ENCODE measurements at places on chromosomes 7 and 10.

DNA sequence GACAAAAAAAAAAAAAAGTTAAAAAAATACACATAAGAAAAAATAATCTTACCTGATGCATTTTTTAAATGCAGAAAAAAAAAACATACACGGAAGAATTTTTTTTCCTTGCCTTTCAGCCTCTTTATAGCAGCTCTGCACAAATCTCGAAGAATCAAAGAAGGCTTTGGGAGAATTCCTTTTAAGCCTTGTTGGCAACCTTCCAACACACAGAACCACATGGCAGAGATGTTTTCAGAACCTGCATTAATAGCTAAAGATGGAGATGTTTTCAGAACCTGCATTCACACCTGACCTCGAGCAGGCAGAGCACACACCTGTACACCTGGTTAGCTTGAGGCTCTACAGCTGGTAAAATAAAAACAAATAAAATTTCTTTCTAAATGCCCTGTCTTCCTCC, 65.6 kb downstream of the DOCK4 start:
- no peak for DNase-seq

DNA sequence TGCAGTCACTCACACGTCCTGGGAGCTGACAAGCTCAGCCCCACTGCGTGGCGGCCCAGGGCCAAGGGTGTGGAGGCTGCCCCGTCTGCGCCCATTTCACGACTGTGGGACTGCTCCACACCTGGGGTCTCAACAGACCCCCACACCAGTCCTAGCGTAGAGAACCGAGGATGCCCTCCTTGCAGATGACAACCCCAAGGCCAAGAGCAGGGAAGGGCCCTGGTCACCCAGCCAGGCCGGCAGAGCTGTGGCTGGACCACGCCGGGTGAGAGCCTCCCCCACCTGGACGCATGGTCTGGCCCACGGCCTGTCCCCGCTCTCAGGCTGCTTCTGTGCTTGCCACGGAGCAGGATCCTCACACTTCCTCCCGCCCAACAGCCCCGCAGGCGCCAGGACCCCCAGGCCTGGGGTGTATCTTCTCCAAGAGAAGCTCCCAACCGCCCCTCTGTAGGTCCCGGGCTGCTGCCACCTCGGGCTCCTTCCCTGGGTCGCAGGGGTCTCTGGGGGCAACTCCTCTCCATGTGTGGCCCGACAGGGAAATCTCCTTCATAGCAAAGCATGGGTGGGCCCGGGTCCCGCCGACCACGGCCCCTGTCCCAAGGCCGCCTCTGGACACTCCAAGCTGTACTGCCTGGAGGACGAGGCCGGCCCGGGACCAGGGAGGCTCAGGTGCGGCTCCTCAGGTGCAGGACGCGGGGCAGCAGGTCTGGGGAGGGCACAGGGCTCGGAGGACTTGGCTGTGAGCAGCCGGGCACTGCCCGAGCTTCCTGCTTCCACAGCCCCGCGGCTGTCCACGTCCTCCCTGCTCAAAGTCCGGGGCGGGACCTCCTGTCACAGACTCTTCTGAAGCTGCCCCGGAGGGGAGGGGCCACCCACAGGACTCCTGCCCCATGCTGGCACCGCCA, 88.8 kb downstream of the FOXL3 start:
- DNase-seq = no peak

GRCh38 chr7:33054261-33054964, 8.2 kb downstream of the NT5C3A start:
- DNase-seq = no peak

GRCh38 chr7:7909376-7909775, 59.2 kb upstream of the GLCCI1 start:
- no peak for DNase-seq

GRCh38 chr10:110323503-110323902, 18.8 kb upstream of the SMNDC1 start:
- no peak for DNase-seq

- DNase-seq = no peak
Measured at GRCh38 chr7:56115852-56116538, at the start of gene NUPR2. TSS of gene NUPR2 (minus strand) at chr7:56116417. CDS start at chr7:56116314, 103 bp downstream.

DNA sequence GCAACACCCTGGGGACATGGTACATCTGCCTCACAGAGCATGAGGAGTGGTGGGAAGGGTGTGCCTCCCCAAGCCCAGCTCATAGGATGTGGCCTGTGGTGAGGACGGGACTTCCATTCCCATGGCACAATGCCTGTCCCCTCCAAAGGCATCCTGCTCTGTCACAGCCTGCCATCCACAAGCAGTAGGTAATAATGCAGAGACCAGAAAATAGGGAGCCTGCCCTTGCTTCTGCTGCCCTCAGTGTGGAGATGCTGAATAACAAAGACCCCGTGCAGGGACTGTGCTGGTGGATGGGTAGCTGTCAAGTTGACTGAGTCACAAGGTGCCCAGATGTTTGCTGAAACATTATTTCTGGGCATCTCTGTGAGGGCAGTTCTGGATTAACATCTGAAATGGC, 199.9 kb upstream of the GRB10 start:
- no peak for DNase-seq

All from stimulated activated CD8-positive, alpha-beta memory T cell treated with anti-CD3 and anti-CD28 coated beads, Interleukin-4, amount 100 ng/mL, for 48 hours (primary cell).